Breast epithelium (tissue), 4 donors: ENCODE measurements at places on chromosomes 12 and 14. TPM values are rescaled to one million over a fixed set of nuclear protein-coding genes. Genes with fewer than 3 reads are reported as not detected.

The RIPK3 gene
- 13.4 TPM for total RNA-seq

The PRR4 gene
- 18.0 TPM for total RNA-seq

The KCNA1 gene
- total RNA-seq, result 0.48 TPM

The OLR1 gene
- total RNA-seq, result 17.1 TPM

The RHOJ gene
- 2.4 TPM for total RNA-seq

The BEST3 gene
- not detected for total RNA-seq

The BCL7A gene
- total RNA-seq, result 13.5 TPM

The REC8 gene
- total RNA-seq, result 2.9 TPM

The TAS2R50 gene
- 4.2 TPM for total RNA-seq

The CD163 gene
- total RNA-seq, result 98.6 TPM

The TPPP2 gene
- not detected for total RNA-seq

The TMPRSS12 gene
- not detected for total RNA-seq

The TOMM20L gene
- total RNA-seq, result not detected

The FAM186B gene
- total RNA-seq, result 0.59 TPM

- DNase-seq, result no peak
Observed at GRCh38 chr12:114215746-114216145, 190.2 kb downstream of the TBX5 start.

GRCh38 chr14:38290601-38291188 lies 34.8 kb upstream of the CLEC14A start:
- DNase-seq, result no peak

- DNase-seq, result no peak
Observed at GRCh38 chr12:128458301-128458974, 191.5 kb downstream of the TMEM132C start.

GRCh38 chr12:109291117-109291516 lies 18.0 kb downstream of the FOXN4 start:
- no peak for DNase-seq

DNA sequence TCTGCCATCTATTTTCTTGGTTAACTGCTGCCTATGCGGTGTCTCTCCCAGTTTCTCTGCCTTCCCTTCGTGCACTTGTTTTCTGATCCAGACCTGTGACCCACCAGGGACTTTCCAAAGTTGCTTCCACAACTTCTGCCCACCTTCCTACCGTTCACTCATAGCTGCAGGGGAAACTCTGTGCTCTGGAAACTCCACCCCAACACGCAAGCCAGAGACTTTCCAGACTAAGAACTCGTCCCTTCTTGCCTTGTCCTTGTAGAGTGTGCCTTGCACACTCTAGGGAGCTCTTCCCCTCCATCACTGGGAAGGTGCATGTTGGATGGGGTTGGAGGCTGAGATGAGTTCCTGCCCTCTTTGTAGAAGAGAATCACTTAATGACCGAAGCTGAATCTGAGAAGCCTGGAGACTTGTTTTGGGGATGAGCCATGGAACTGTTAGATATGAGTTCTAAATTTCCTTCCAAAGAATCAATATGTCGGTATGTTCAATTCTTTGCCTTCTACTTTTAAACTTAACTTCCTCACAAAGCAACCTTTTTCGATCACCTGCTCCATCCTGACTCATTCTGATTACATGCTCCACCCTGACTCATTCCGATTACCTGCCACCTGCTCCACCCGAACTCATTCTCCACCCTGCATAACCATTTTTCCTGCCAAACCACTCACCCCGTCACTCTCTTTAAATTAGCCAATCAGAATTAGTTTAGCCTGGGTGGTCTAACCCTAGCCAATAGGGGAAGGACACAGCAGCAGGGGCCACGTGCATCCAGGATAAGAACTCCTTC lies 82.1 kb upstream of the CAPRIN2 start:
- DNase-seq, result no peak

GRCh38 chr12:77019920-77020319 lies 45.4 kb downstream of the E2F7 start:
- no peak for DNase-seq

DNA sequence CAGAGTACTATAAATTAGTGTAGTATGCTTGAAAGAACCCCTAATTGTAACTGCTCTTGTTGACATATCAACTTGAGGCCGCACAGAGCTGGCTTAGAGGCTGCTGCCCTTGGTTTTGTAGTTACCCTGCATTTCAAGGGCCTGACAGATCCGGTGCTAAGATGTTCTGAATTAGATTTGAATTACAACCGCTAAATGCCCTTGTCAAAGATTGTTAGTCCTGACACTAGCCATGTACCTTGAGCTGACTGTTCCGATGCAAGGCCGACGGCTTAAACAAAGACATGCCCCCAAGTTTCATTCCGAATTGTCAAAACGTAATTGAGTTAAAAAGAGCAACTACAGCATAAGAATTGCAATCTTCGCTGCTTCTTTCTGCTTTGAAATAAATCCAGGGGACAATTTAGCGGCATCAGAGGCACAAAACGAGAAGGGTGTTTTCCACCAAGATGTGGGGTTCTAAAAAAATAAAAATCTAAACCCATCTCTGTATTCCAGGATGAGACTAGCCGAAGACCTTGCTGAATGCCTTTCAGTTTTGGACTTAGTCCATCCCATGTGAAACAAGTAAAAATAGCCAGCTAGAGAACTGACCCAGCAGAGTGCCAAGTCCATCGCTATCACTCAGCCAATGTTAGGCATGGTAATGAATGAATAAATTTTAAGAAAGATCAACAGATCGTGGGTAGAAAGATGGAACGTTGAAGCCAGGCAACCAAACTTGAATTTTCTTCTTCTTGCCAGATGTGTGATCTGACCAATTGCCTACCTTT lies 148.7 kb downstream of the DICER1 start:
- DNase-seq, result no peak

DNA sequence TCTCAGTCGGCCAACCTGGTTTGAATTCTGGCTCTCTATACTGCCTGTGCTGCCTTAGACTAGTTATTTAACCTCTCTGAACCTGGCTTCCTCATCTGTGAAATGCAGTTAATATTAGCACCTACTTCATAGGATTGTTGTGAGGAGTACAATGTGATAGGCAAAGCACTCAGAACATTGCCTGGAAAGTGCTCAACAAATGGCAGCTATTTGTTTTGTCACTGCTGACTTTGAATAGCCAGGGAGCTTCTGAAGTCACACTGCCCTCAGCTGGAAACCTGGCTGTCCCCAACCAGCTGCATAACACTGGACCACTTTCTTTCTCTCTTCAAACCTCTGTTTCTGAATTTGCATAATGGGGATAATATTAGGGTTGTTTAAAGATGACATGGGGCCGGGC lies 9.6 kb downstream of the TMEM30B start:
- DNase-seq, result no peak

GRCh38 chr14:95291859-95292542 lies 27.7 kb downstream of the CLMN start:
- peak; percentile 70 for DNase-seq

DNA sequence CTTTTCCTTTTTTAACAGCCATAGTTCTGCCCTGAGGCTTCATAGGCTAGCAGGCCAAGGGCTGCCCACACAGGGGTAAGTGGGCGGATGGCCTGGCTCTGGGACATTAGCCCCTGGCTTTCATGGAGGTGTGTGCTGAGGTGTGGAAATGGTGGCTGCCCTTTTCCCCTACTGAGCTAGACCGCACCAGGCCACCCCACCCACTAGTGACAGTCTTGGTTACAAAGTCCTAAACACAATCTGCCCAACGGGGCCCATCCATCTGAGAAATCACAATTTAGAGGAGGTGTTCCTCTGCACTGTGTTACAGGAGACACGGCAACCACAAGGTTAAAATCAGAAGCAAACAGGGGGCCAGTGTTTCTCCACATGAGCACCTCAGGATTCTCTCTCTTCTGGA lies 35.6 kb downstream of the APPL2 start:
- DNase-seq, result no peak

DNA sequence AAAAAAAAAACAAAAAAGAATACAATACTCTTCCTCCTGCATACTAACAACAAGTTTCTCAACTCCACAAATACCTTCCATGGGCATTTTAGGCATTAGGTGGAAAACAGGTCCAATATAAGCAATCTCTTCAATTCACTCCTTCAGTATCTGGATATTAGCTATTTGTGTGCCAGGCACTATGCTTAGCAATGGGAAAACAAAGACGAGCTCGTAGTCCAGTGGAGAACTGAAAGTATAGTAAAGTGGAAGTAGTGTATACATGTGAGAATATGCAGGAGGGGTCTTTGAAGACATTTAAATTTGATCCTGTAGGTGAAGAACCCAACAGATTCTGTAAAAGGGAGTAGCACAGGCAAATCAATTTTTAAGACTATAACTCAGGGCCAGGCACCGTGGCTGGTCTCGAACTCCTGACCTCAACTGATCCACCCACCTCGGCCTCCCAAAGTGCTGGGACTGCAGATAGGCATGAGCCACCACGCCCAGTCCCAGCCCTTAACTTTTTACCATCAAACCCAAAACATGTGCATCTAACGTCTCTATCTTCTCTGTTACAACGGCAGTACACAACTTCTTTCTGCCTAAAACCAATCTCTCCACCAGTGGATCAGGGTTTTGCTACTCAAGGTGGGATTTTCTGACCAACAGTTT lies 10.6 kb downstream of the HECTD1 start:
- no peak for DNase-seq

- no peak for DNase-seq
Observed at GRCh38 chr14:41634286-41634685, 27.6 kb downstream of the LRFN5 start.

DNA sequence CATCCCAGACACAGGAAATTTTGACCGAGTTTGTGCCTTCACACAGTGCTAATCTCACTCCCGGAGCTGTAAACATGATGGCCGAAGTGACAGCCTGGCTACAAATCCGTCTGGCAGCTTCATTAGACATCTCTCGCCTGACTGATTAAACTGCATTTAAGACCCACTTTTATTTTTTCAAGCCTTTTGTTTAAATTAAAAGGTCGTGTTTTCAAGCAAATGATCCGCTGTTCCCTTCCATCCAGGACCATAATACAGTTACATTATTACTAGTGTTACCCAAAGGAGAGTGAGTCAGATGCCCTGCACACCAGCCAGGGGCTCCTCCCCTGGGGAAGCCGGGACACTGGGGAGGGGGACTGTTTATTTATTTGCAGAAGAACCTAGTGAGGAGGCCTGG lies 200.2 kb downstream of the EXOC5 start:
- no peak for DNase-seq

DNA sequence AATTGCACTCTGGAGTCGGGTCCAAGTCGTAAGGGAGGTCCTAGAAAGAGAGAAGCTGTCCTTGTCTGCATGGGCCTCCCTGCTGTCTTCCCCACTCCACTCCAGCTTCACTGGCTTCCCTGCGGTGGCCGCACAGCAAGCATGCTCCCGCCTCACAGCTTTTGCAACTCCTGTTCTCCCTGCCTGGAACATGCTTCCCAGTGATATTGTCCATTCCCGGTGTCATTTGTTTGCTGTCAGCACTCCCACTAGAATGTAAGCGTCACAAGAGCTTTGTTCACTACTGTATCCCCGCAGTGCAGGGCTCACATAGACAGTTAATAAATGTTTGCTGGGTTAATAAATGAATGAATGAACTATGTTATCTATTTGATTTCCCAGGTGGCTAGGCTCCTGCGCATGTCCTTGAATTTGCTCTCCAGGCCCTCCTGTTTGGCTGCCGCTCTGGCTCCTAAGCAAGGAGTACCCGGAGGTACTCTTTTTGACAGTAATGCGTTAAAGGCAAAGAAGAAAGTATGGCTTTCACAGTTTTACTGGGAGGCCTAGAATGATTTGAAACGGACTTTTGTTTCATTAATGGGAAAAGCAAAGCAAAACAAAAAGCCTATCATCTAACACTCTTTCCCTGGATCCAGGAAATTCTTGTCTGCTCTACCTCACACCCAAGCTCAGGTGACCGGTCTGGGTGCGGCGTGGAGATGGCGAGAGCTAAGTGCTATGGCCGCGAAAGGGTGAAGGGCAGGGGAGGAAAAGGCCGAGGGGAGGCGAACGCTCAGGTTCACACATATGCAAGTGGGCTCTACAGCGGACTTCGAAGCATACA lies 6.2 kb upstream of the SLC7A7 start:
- no peak for DNase-seq

GRCh38 chr12:107480836-107481608 lies 204.6 kb upstream of the PWP1 start:
- DNase-seq, result no peak

GRCh38 chr12:21774358-21775132 lies at the start of gene KCNJ8:
KCNJ8 (minus strand) TSS chr12:21774706; CDS start chr12:21773616, 1,090 bp downstream.
- no peak for DNase-seq

- DNase-seq, result no peak
Observed at GRCh38 chr12:41264281-41264680, 76.2 kb downstream of the PDZRN4 start.

DNA sequence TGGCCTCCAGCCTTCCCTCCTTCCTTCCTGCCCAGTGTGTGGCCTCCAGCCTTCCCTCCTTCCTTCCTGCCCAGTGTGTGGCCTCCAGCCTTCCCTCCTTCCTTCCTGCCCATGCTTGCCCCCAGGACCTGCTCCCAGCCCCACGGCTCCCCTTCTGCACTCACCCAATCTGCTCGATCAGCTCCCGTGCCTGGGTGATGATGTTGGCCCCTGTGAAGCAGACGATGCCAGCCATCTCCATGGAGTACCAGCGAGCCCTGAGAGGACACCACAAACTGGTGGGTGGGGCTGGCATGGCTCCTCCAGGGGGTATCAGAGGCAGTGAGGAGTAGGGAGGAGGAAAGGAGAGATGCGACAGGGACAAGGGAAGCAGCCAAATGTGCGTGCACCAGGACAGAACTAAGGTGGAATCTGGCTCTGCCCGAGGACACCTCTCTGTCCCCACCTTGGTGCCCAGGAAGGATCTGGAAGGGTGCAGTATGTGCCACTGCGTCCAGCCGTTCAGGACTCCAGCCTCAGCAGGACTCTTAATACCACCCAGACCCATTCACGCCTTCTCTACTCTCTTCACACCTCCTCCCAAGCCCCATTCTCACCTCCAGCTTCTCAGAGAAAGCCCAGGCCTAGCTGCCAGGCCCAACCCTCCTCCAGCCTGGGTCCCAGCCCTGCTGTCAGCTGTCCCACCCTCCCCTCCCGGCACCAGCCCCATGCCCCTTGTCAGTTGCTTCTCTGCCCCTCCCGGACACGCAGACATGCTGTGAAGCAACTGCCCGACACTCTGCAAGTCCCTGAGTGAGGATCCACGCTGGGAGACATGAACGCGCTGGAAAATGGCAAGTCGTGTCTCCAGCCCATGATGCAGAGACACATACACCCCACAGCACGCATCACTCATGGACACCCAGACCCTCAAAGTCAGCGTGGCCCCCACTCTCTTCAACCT lies 22.7 kb downstream of the POLE start:
- no peak for DNase-seq

- no peak for DNase-seq
Observed at GRCh38 chr14:42173206-42173605, 566.5 kb downstream of the LRFN5 start.
